Heart right ventricle (tissue), 16 donors: ENCODE measurements at places on chromosomes 6 and 20. TPM values are rescaled to one million over a fixed set of nuclear protein-coding genes. Genes with fewer than 3 reads are reported as not detected.

Gene SEL1L2
- 3.8 TPM for total RNA-seq

GRCh38 chr6:80530103-80530502, 423.6 kb downstream of the BCKDHB start:
- H3K36me3 ChIP-seq: no peaks in the 10 kb centered on the region
- no peaks in the 10 kb centered on the region for H3K27me3 ChIP-seq
- H3K27ac ChIP-seq: no peak overlapping the region
- H3K4me3 ChIP-seq: no peak overlapping the region
- DNase-seq: no peak

- no peak overlapping the region for H3K4me3 ChIP-seq
- no peaks in the 10 kb centered on the region for H3K27me3 ChIP-seq
- H3K27ac ChIP-seq: no peak overlapping the region
- no peaks in the 10 kb centered on the region for H3K4me1 ChIP-seq
- H3K36me3 ChIP-seq: no peaks in the 10 kb centered on the region
Observed at GRCh38 chr6:19303383-19303782, 533.8 kb upstream of the ID4 start.

Gene ZC2HC1B
- total RNA-seq: not detected

DNA sequence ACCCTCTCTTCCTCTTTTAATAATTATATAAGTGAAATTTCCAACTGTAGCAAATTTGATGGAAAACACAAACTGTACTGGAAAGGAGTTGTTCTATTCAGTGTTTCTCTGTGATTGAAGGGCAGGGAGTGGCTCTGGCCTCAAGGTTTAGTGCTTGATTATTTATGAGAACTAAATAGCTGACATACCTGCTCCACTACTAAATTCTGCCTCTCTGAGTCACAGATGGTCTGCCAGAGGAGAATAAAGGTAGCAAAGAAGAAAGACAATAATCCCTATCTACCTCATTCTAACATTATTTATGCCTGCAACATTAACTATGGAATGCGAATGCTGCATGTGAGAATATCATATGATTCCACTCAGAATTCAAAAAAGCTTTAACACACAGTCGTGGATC, 9.3 kb downstream of the BMP5 start:
- H3K27me3 ChIP-seq: no peaks in the 10 kb centered on the region
- H3K4me1 ChIP-seq: no peaks in the 10 kb centered on the region
- no peaks in the 10 kb centered on the region for H3K36me3 ChIP-seq
- no peak for DNase-seq
- H3K27ac ChIP-seq: no peak overlapping the region

Gene AIF1
- total RNA-seq: 5.4 TPM

Gene SLC32A1
- total RNA-seq: not detected
